CD4-positive, alpha-beta memory T cell (primary cell): ENCODE measurements at places on chromosomes 16 and 17. TPM values are rescaled to one million over a fixed set of nuclear protein-coding genes. Genes with fewer than 3 reads are reported as not detected.

- DNase-seq = no peak
Observed at GRCh38 chr16:62829607-62830006, 793.4 kb upstream of the CDH8 start.

DNA sequence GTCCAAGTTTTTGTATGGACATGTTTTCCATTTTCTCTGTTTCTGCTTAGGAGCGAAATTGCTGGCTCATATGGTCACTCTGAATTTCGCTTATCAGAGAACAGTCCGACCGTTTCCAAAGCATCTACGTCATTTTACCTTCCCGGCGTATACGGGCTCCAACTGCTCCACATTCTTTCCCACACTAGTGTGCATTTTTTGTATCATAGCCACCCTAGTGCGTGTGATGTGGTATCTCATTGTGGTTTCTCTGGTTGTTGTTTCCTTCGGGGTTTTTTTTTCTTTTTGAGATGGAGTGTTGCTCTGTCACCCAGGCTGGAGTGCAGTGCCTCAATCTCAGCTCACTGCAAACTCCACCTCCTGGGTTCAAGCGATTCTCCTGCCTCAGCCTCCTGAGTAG, 31.0 kb upstream of the BHLHA9 start:
- no peak for DNase-seq

GRCh38 chr16:4743226-4743878, 9.0 kb downstream of the DNAAF8 start:
- no peak for DNase-seq

DNA sequence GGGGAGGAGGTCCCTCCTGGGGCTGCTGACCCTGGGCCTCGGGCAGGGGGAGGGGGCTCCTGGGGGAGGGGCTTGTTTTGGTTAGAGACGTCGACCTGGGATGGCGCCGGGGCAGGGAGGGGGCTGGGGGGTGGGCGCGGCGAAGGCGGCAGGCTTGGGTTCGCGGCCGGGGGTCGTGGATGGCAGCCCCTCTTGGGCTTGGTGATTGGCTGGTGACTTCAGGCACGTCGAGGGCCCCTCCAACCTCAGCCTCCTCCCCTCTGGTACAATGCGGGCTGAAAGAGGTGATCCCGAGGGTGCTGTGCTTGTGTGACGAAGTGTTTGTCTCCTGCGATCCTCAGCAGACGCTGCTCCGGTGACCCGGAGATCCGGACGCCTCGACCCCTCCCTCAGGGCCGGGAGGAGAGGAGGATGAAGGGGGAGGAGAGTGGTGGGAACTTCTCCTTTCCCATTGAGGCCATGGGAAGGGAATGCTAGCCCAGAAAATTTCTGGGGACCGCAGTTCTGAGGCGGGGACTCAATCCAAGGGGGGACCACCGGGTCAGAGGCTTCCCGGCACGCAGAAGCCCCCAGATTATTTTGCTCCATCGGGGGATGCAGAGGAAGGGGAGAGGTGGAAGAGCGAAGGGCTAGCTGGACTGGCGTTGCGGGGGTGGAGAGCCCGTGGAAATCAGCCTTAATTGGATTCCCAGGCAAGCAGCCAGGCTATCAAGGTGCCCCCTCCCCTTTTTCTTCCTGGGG, 43.9 kb downstream of the RAI1 start:
- DNase-seq = no peak

Gene CFAP119
- total RNA-seq = 3.4 TPM

GRCh38 chr16:66044556-66044955, 321.9 kb upstream of the CDH5 start:
- no peak for DNase-seq

- DNase-seq = no peak
Observed at GRCh38 chr17:32940706-32941390, 12.9 kb downstream of the TMEM98 start.

GRCh38 chr17:33145941-33146340, 147.2 kb downstream of the ASIC2 start:
- DNase-seq = no peak

GRCh38 chr17:38583176-38583575, 22.6 kb downstream of the SRCIN1 start:
- no peak for DNase-seq
